ENCODE measurements at places on chromosomes 16 and 17.

DNA sequence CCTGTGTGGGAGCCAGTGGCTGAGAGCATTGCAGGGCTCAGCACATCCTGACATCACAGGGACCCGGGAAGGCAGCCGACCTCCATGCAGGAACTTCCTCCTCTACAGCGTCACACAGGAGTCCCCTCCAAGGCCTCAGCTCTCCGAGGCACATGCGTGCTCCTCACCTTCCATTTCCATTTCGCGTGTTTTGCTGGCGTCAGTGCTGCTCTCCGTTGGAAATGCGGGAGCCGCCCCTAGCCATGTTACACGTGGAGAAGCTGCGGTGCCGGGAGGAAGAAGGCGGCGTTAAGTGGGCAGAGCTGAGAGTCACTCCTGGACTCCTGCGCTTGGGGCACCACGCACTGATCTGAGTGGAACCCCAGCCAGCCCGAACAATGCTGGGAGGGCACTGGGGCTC, 25.2 kb upstream of the CRISPLD2 start:
- DNase-seq, result no peak

DNA sequence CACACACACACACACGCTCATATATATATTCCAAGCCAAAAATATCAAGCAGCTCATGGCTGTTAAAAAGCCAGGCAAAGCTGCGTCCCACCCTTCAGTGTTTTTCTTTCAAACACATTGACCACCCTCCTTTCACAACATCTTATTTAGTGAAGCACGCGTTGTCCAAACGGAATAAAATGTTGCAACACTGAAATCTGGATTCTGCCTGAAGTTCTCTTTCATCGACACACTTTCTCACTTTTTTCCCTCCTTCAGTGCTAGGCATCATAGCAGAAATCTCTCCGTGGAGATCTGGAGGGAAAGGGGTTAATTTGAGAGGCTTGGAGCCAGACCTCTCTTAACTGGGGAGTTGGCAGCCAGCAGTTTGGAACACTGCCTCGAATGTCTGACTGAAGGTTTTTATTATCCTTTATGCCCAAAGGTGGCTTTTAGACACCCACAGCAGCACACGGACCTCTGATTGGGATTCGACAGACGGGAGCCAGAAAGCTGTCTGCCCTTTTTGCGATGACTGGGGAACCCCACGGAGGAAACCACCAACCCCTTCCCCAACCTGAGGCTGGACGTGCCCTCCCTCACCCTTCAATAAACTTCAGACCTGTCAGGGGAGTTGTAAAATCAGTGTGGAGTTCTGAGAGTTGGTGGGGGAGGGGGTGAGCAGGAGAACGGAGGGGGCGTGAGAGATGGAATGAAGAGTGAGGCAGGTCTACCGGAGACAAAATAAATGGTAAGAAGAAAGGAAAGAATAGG, 833.6 kb upstream of the SOX9 start:
- no peak for DNase-seq

- DNase-seq, result no peak
Measured at GRCh38 chr17:44268709-44269534, 987 bp upstream of the SLC4A1 start.

DNA sequence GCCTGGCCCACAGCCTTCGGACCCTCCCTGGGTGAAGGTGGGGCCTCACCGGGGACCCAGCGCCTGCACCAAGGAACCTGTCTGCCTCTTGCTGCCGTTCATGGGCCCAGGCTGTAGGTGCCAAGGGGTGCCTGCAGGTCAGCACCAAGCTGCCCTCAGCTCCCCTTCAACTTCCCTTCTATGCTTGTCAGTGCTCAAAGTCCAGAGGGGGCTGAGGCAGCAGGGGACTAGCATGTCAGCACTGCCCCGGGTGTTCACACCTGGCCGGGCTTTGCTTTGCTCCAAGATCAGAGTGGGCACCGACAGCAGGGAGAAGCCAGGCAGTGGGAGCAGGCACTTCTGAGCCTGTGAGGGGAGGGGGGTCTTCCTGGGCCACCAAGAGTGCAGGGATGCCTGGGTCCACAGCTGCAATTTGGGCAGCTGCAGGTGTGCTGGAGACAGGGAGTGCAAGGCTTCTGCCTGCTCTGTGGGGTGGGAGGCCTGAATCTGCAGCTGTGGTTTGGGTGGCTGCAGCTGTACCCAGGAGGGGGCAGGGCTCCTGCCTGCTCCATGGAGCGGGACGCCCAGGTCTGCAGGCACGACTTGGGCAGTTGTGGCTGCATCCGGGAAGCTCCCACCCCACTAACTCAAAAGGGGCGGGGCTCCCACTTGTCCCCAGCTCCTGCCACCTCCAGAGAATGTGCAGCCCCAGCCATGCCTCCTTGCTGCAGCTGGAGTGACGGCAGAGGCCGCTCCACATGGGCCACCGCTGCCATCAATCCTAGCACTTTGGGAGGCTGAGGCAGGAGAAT, 27.6 kb upstream of the PRM1 start:
- DNase-seq, result no peak

DNA sequence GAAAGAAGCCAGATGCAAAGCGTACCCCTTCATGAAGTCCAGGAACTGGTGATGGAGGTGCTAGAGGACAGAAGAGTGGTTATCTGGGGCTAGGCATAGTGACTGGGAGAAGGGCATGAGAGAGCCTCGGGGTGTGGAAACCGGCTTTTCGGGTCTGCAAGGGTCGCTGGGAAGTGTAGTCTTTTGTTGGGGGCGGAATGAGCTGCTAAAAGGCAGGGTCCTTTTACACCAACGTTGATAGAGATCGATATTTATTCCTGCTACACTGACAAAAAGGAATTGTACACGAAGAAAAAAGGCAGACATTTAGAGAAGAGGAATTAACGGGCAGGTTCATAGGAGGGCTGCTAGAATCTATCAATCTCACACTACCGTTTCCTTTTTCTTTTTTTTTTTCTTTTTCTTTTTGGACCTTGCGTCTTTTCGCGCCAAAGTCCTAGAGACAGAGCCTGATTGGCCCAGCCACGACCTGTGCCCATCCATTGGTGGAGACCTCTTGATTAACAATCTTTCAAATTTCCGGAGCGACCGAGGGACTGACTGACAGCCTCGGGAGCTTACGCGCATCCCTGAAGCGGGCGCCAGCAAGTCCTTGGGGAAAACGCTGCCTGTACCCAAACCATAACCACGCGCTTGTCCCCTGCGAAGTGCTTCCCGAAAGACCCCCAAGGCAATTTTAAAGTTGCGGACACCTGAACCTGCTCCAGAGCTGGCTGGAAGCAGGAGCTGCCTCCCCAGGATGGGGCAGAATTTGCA, 27.7 kb upstream of the DHRS7B start:
- DNase-seq, result peak; percentile 23

DNA sequence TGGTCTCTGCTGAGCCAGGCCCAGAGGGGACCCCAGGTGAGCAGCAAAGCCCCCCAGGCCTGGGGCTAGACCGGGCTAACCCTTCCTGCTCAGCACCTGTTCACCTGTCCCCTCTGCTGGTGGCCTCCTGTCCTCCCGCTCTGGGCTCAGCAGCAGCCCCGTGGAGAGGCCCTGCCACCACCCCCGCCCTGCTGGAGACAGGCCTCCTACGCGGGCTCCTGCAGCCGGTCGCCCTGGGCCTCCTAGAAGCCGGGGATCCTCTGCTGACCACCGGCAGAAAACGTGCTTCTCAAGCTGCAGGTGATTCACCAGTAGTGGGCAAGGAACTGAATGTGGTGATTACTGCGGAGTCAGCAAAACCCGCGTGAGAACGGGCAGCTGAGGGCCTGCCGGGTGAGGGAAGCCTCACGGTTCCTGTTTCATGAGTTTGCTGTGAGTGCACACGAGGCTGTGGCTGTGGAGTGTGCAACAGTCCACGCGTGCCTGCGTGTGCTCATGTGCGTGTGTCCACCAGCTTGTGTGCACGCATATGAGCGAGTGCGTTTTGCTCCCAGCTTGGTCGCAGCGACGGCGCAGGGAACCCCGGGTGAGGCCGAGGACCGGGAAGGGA, 792 bp downstream of the SECTM1 start:
- no peak for DNase-seq

DNA sequence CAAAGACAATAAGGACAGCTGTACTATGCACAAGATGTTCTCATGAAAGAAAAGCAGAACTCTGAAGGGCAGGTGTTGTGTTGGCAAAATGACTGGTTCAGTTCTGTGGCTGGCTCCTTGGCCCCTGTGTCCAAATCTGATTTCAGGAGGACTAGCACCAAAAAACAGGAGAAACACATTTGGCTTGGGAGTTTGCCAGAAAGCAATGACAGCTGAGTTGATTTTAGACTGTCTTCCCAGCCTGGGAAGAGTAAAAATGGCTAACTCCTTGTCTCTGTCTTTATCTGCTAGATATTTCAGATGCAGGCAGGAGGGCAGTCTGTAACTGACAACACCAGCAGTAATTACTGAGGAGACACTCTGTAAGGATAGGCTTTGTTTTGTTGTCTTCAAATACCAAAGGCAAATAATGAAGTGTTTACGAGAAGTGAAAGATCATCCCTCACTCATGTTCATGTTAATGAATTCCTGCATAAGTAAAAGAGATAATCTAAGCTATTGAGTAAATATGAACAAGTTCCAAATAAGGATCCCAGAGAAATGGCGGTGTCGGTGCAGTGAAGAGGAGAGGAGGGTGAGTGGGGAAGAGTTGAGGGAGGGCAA, 989.0 kb downstream of the CDH11 start:
- DNase-seq, result no peak

DNA sequence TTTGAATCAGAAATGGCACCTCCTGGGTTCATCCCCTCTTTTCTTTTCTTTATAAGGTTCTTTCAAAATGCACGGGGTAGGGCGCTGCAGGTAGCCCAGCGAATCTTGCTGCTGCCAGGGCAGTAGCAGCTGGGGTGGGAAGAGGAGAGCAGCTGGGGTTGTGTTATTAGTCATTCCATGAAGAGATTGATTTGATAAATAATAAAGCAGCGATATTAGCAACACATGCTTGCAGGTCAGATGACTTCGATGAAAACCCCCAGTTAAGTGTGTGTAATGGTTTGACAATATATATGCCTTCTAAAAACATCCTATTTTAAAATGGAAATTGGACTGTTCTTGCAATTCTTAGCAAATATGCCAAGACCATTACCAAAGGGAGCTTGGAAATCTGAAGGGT, 200.7 kb downstream of the CCDC182 start:
- DNase-seq, result no peak

DNA sequence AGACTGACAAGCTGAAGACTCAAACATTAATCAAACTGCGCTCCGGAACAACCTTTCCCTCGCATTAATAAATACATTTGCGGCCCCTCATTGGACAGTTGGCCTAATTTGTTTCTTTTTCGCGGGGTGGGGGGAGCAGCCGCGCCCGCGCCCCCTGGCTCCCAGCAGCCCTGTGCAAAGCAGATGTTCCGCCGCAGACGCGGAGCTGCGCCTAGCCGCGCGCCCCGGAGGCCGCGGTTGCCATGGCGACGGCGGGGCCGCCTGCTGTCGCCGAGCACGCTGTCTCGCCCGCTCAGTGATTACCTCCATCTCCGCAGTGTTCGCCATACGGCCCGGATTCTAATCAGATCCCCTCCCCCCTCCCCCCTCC, 25.5 kb downstream of the COPZ2 start:
- peak; percentile 25 for DNase-seq

- DNase-seq, result peak; percentile 41
Measured at GRCh38 chr17:4956493-4957061, 5.7 kb downstream of the ENO3 start.

GRCh38 chr17:46813920-46814319, 4.6 kb downstream of the WNT3 start:
- DNase-seq, result no peak
